Muscle of leg (tissue), 16 donors: ENCODE measurements at places on chromosomes 6 and 20. TPM values are rescaled to one million over a fixed set of nuclear protein-coding genes. Genes with fewer than 3 reads are reported as not detected.
A peak's percentile ranks its signal among the peaks of the same experiment; 100 is the strongest.

- no peak for DNase-seq
- H3K27me3 ChIP-seq, result no peaks in the 10 kb centered on the region
- H3K4me1 ChIP-seq, result peaks cover 8% of the 10 kb centered on the region
- no peaks in the 10 kb centered on the region for H3K36me3 ChIP-seq
- H3K27ac ChIP-seq, result no peak overlapping the region
Measured at GRCh38 chr20:32493356-32493755, 91.8 kb downstream of the NOL4L start.

DNA sequence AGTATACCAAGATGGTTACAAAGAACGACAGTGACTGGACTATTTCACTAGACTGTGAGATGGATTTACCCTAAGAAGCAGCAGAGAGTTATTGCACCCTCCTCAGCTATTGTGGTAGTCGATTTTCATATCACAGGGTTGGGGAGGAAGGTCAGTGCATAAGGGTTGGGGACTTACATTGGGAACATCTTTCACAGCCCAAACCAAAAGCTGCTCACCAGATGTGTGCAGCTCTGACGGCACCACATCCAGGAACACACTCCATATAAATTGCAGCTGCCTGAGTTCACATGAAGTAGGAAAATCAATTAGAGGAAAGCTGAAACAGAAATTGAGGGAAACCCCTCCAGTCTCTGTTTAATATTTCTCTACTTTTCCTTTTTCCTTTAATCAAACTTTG is 470.5 kb upstream of the NRSN1 start:
- H3K27me3 ChIP-seq, result no peaks in the 10 kb centered on the region
- peaks cover 2% of the 10 kb centered on the region for H3K4me1 ChIP-seq
- no peak overlapping the region for H3K27ac ChIP-seq
- peak; percentile 80 for DNase-seq
- no peaks in the 10 kb centered on the region for H3K36me3 ChIP-seq

GRCh38 chr20:22003680-22004079 is 298.2 kb downstream of the PAX1 start:
- H3K27me3 ChIP-seq, result no peaks in the 10 kb centered on the region
- peaks cover 5% of the 10 kb centered on the region for H3K4me1 ChIP-seq
- H3K4me3 ChIP-seq, result no peak overlapping the region
- no peak for DNase-seq
- H3K27ac ChIP-seq, result no peak overlapping the region
- no peaks in the 10 kb centered on the region for H3K36me3 ChIP-seq

The CNR1 gene
- total RNA-seq, result 0.13 TPM

The ISM1 gene
- 1.4 TPM for total RNA-seq

The RIPPLY2 gene
- total RNA-seq, result not detected

The PRRT1 gene
- 0.18 TPM for total RNA-seq
